ENCODE measurements at places on chromosomes 4 and X. TPM values are rescaled to one million over a fixed set of nuclear protein-coding genes. Genes with fewer than 3 reads are reported as not detected.

PGAM4 gene
- not detected for total RNA-seq

CUL4B gene
- 41.0 TPM for total RNA-seq

NUP62CL gene
- total RNA-seq: 1.5 TPM

CYLC1 gene
- not detected for total RNA-seq

SYTL5 gene
- 8.8 TPM for total RNA-seq

DNA sequence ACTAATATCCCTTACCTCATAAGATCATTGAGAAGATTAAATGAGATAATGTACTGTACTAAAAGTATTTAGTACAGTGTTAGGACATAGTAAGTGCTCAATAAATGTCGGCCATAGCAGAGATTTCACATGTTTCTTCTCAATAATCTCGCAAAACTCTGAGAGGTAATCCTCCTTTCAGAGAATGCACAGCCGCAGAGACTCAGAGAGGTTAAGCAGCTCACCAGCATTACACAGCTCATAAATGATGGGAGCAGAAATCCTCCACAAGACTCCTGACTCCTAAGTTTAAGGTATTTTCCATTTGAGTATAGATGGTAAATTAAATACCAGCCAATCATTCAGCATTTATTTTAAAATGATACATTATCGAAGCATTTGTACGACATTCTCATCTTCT lies 34.6 kb downstream of the FAM114A1 start:
- no peak for DNase-seq

GRCh38 chr4:178198691-178199090 lies 756.5 kb upstream of the AGA start:
- no peak for DNase-seq

GRCh38 chr4:145709336-145709735 lies 29.4 kb downstream of the C4orf51 start:
- DNase-seq: no peak

GRCh38 chr4:151786158-151786495 lies 25.3 kb upstream of the GATB start:
- DNase-seq: no peak

DNA sequence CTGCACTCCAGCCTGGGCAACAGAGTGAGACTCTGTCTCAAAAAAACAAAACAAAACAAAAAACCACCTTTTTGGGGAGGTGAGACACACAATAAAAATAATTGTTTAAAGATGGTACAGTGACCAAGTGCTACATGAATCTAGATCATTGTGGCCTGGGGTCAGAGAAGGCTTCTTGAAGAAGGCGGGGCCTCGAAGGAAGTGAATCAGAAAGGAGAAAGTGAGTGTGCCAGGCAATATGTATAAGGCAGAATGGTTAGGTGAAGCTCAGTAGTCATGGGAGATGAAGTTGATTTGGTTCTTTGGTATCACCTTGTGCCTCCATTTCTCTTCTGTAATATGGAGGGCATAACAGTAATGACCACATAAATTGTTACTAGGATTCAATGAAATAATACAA lies 58.9 kb downstream of the DOCK11 start:
- DNase-seq: no peak

DNA sequence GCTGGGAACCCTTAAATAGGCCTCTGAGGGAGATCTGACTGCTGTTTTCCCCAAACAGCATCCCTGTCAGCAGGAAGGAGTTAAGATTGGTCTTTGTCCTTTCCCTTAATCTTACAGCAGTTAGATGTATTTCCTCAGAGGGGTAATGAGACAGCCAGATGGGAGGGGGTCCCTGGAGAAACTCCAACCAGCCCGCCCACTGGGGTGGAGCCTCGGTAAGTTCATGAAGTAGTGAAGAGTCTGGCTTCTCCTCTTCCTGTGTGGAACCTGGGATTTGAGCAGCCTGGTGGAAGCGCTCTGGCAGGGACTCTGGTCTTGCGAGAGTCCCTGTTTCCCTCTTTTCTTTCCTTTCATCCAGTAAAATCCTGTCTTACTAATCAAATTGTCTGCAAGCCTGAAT lies 330.0 kb downstream of the TLL1 start:
- no peak for DNase-seq

GRCh38 chr4:182604161-182604622 lies 313.0 kb downstream of the DCTD start:
- DNase-seq: no peak

GRCh38 chr4:159352609-159353008 lies 249.7 kb downstream of the RAPGEF2 start:
- no peak for DNase-seq
